ENCODE measurements at places on chromosomes 2 and 18.
A peak's percentile ranks its signal among the peaks of the same experiment; 100 is the strongest.

GRCh38 chr18:28771849-28772248 lies 594.9 kb upstream of the CDH2 start:
- DNase-seq: no peak

DNA sequence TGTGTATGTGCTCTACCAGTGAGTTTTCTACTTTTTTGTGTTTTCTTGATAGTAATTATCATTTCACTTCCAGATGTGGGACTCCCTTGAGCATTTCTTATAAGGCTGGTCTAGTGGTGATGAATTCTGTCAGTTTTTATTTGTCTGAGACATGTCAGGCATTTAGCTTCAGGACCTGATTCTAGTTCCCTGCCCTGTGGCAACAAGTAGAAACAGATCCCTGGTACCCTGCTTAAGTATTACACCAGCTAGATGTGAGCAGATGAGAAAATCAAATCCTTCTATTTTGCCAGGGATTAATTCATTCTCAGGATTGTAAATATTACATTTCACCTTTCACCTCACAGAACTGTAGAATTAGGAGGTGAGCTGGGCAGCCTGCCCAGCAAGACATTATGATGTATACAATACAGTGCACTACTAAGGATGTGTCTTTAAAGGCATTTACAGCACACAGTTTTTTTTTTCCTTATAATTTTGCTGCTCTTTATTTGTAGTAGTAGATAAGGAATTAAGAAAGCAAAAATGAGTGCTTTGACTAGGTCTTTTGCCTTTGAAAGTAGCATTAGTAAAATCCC lies 35.1 kb downstream of the GALM start:
- no peak for DNase-seq

- peak; percentile 53 for DNase-seq
Observed at GRCh38 chr18:2994603-2995432, 18.1 kb downstream of the LPIN2 start.

GRCh38 chr2:151119374-151119773 lies 142.3 kb downstream of the RBM43 start:
- no peak for DNase-seq

DNA sequence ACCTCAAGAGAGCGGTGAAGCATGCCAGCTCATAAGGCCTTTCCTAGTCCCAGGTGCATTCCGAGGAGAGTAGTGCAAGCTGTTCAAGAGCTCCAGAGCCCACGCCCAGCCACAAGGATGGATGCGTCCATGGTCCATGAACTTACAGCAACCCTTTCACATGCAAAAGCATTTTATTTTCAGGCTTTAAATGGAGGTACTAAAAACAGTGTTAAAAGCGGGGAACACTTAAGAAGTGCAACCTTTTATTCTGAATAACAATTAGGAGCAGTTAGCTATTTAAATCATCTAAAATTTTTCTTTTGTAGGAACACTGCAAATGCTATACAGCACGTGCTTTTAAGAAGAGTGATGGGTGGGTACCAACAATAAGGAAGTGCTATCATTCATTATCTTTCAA lies 33.8 kb downstream of the POU3F3 start:
- no peak for DNase-seq

DNA sequence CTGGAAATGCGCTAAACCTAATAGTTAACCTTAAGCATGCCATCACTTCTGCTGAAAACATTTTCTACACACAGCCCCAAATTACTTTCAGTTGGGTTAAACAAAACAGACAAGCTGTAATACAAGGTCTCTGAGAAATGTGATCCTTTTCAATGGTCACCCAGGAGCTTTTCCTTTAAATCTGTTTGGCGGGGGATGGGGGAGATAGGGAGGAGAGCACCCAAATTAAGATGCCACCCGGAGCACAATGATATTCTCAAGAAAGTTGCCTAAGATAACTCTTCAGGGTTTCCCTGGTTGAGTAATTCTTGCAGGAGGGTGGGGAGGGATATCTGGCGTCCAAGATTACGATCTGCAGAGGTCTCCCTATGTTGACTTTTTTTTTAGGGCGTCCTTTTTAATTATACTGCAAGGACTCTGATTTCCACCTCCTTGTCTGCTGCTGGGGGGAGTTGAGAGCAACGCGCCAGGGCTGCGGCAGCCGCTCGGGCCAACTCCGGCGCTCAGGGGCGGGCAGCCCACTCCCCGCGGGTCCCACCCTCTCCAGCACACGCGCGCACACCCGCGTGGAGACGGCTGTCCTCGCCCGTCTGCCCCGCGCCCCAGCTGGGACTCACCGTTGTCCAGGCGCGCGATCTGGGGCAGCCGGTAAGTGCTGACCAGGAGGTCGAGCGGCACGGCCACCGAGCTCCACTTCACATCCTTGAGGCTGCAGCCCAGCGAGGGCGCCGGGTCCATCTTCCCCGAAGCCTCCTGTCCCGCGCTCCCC lies 807 bp downstream of the GAREM1 start:
- peak; percentile 81 for DNase-seq

DNA sequence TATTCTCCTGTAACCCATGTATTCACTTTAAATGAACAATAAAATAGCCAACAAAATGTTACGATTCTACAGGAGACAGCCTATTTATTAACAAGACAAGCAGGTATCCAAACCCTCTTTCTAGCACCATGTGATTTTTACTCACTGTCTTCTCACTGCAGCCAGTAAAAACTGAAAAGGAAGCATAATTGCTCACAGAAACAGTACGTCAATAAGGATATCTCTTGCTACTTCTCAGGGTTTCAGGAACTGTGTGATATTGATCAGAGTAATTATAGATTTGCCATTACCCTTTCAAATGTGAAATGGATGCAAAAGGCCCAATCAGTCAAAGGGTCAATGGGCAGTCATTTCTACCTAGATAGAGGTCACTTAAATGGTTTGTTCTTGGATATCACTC lies 1473.8 kb upstream of the DDX18 start:
- no peak for DNase-seq

DNA sequence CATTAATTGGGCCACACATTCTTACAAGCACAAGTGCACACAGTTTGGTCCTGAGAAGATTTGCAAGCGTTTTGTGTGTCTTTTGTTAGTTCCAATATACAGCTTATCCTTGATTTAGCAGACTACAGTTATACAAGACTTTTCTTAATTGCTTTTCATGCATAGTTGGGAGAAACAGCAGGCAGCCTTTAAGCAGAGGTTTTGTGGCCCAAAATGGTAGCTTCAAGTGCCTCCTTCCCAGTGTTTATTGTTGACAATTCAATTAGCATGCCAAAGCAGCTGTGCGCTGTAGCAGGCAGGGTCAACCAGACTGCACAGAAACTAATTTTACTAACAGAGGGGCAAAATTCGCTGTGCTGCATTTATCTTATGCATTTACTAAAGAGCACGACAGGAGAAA lies 47.5 kb downstream of the FRZB start:
- DNase-seq: no peak

GRCh38 chr2:218397463-218397819 lies 2.2 kb upstream of the CTDSP1 start:
- no peak for DNase-seq

- DNase-seq: no peak
Observed at GRCh38 chr2:191152482-191153240, 1.9 kb upstream of the STAT4 start.

DNA sequence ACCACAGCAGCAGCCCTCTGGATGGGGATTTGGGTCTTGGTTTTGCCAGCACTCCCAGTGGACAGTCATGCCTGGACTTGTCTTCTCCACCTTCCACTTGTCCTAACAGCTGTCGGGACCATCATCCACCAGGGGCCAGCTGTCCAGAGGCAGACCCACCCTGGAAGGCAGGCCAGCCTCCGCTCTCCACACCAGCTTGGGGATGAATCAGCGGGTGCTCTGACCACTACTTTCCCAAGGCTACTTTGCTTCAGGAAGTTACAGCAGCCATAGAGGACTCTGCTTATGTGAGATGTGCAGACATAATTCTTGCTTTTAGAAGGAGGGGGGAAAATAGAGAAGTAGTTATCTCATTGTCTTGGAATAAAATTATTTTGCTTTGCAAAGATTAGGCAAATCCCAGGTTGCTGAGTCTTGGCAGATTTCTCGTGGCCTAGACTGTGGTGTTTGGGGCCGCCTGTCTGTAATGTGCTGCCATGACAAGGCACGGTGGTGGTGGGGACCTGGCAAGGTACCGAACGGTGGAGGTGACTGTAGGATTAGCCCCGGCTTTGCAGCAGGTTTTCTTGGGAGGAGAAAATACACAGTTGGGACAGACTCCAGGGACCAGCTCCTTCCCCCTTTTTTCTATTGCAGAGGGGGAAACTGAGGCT lies 148.7 kb downstream of the AGAP1 start:
- no peak for DNase-seq

DNA sequence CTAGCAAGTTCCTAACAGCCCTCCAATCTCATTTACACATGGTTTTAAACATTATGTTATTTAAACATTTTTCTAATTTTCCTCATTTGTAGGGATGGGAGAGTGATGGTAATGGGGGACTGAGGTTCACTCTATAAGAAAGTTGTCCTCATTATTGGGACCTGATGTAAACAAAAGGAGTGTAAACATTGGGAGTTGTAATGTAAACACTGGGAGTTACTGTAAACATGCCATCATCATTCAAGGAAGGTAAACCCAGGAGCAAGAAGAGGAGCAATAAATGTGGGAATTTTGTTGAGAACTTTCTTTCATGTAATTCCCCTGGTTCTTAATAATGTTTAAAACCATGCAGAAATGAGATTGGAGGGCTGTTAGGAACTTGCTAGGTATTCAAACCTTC lies 17.8 kb downstream of the RFTN2 start:
- DNase-seq: no peak

- no peak for DNase-seq
Observed at GRCh38 chr18:23552505-23552904, 33.8 kb downstream of the NPC1 start.

DNA sequence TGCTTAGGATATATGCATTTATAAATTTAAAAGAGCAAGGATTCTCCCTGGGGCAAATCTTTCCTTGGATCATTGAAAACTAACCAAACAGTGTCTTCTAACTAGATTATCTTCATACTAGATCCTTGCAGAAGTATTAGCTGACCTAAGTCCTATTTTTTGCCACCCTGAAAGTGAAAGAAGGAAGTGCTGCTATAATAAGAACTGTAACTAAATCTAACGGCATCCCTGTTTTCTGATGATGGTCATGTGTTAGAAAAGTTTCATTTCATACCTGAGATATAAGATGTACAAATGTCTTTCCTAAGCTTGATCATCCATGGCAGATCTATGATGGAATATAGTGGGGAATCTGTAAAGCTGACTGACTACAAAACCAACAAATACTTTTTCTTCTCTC lies 102.7 kb downstream of the MAP2 start:
- no peak for DNase-seq

DNA sequence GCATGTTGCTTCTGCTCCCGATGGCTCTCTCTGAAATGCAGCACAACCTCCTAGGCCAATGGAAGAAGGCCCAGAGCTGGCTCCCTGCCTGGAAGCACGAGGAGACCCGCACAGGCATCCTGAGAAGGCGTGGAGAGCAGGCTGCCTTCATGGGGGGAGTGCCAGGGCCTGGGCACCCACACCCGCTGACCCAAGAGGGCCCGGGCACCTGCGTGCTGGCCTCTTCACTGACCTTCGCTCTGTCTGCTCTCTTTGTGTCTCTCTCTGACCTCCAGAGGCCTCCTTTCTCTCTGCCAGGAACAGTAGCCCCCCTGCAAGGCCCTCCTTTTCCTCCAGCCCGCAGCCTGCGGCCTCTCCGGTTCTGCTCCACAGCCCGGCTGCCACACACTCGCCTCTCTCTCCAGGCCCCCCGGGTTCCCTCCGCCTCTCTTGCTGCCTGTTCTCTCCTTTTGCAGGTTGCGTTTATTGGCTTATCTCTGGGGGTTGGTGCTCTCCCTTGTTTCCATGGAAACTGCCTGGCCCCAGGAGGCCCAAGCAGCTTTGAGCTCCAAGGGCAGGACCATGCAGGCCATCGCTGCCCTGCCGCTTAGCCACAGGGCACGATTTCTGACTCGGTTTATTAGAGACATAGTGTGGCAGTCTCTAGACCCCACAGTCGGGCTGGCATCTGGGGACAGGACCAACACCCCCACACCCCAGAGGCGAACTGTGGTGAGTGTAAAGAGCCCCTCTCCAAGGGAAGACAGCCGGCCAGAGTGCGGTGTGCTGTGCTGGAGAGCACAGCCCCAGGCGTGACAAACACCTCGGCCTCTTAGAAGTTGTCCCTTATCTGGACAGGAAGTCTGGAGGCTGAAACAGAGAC lies 1.7 kb downstream of the MZT2B start:
- DNase-seq: no peak

DNA sequence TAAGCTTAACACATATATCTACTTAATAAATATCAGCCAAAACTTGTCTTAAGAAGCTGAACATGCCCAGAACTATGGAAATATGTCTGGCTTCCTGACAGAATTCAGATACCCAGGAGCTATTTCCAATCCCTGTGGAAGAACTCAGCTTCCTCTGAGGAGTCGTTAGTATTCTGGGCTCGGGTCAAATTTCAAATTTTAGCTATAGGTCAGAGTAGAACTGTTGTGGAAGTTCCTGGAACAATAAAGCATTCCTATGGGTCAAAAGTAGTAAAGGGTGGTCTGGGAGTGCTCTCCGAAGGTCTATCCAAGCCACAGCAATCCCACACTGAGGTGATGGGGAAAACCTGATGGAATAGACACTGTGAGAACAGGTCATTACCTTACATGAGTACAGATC lies 342.7 kb upstream of the CHST9 start:
- DNase-seq: no peak

DNA sequence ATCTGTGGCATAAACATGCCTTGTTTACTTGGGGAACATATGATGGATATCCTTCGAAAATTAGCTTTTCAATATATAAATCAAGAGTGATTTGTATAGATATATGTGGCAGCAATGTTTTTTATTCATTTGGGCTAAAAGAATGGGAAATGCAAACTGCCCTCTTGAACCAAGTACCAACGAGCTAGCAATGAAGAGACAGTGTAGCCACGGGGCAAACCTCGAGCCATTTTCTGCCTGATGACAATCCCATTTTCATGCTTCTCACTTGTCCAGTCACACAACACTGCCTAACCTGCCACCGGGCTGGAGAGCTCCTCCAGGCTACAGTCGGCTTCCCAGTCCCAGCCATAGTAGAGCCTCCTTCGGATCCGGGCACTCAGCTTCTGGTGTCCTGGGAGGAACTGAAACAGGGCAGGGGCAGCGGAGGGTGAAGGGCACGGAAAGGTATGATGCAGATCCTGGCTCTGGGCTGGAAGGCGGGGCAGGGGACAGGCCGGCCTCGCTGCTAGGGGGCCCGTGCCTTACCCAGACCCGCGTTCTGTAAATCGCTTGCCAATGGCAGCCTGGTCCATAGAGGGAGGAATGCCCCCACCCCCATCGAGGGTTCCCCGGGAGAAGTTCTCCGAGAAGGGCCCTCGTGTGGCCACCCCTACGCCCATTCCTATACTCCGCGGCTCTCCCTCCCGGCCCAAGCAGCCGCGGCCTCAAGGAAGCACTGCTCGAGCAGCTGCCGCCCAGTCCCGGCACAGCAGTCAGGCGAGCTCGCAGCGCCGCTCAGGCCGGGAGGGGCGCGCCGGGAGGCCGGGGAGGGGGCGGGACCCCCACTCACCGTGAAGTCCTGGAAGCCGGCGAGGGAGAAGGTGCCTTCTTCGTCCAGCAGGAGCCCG lies 552 bp downstream of the CNPPD1 start:
- peak; percentile 59 for DNase-seq

Data from D341Med (cell line).